Non-pigmented ciliary epithelial cell (primary cell): ENCODE measurements at places on chromosomes 6 and 20.

GRCh38 chr6:110341663-110342596, 16.2 kb downstream of the METTL24 start:
- no peak for DNase-seq

GRCh38 chr20:45329497-45330319, 18.5 kb downstream of the SDC4 start:
- DNase-seq = no peak

DNA sequence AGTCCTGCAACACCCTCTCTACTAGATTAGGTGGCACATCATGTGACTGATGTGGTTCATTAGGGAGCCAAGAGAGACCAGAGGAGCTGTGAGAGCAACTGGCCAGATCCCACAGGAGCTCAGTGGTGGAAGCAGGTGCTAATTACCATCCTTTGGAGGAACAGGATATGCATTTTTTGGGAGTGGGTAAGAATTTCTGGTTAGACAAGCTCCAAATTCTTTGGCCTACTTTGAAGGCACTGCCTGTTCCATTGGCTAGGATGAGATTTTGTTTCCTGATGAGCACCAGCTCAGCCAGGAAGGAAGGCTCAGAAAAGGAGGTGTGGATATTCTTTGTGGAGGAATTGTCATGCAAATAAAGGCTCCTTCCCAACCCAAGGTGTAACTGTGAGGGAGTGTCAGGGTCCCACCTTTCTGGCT, 130.3 kb upstream of the BMP2 start:
- no peak for DNase-seq

DNA sequence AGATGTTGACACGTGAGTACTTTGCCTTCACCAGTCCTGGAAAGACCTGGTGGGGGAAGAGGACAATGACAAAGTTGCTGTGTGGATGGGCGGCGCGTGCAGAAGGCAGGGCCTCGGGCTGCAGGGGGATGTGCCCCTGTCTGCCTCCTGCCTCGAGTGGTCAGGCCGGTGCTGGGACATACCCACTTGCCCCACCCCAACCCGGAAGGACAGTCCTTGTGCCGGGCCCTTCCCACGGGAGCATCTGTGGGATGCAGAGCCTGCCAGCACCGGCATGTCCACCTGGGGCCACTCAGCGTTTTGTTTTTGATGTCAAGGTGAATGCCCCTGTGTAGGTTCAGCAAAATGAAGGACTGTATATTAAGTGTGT, 60.5 kb upstream of the BHLHE23 start:
- DNase-seq = no peak
